ENCODE measurements at places on chromosomes 6 and 20.

DNA sequence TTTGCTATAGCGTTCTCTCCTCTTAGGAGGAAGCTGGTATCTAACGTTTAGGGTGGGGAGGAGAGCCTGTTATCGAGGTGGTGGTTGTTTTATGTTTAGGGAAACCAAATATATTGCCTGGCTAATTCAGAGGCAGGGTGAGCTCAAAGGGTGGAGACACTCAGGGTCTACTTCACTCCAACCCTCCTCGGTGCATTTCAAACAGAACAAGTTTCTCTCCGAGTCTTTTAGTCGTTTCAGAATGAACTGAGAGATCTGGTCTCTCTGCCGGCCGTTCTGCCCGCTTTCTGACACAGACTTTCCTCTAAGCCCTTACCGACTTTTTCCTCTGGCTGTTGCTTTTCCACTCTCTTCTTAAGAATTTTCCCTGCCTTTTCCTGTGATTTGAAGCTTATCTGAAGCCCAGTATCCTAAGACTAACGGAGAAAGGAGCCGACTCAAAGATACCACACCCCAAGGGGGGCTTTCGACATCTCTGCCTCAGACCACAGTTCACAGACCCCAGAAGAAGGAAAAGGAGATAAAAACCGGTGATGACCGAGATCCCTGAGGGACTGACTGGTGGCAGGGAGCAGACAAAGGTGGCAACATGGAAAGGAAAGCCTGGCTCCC is 865 bp downstream of the STK38 start:
- no peak for DNase-seq

DNA sequence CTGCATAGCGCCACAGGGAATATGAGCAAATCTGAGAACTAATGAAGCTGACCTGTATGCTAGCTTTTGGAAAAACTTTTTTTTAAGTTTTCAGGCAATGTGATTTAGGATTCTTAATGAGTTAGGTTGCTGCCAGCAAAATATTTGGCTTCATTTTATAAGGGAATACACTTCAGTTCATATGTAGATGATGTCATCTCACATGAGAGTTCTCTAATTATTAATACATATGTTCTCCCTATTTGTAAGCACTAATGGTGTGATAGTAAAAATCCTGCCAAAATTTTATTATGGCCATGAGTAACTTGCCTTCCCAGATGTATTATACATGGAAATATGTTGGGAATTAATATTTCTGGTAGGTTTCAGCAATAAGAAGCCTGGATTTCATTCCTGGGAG is 573.8 kb downstream of the EPM2A start:
- DNase-seq = no peak

DNA sequence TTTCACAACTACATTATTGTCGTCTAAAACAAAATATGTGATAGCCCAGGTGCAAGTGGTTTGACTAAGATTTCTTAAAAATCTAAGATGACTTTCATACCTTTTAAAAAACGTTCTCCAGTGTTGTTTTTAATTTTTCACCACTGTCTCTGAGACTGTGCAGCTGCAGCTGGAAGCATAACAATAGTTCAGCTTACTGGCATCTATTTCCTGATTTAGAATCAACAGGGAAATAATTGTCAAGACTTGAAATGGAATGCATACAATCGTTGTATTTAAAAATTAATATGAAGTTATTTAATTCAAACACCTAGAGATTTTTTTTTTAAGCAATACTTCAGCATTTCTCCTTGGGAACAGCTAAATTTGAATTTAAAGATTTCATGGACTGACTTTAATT is 982.0 kb upstream of the EPHA7 start:
- no peak for DNase-seq

DNA sequence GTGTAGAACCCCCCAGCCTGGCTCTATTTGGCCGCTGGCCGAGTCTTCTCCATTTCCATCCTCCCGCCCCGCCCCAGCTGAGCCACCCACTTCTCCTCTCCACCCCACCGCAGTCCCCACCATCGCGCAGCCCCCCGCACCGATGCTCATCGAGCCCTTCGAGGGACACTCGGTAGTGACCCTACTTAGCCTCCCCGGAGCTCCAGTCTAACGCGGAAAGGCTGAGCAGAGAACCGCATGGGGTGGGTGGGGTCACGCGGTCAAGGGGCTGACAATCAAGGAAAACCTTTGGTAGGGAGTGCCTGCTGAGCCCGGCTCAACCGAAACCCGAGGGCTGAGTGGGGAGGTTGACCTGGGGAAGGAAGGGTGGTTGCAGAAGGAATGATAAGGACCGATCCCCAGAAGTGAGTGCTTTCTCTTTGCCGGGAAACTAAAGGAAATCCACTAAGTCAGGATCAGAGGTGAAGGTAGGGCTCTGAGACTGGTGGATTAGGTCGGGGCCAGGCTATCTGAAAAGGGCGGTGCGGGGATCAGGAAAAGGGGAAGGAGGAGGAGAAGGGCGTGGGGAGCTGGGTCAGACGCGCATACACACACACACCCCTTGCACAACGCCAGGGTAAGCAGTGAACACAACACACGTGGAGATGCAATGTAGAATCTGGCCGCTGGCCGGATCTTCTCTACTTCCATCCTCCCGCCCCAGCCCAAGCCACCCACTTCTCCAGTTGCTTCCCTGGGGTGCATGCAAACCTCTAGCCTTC is 49.8 kb downstream of the CPXM1 start:
- DNase-seq = no peak

- DNase-seq = no peak
Measured at GRCh38 chr20:19396460-19397081, 184.1 kb downstream of the SLC24A3 start.

- DNase-seq = no peak
Measured at GRCh38 chr6:39816747-39817146, 24.6 kb downstream of the DAAM2 start.

- no peak for DNase-seq
Measured at GRCh38 chr6:22247916-22248482, 48.8 kb downstream of the PRL start.

DNA sequence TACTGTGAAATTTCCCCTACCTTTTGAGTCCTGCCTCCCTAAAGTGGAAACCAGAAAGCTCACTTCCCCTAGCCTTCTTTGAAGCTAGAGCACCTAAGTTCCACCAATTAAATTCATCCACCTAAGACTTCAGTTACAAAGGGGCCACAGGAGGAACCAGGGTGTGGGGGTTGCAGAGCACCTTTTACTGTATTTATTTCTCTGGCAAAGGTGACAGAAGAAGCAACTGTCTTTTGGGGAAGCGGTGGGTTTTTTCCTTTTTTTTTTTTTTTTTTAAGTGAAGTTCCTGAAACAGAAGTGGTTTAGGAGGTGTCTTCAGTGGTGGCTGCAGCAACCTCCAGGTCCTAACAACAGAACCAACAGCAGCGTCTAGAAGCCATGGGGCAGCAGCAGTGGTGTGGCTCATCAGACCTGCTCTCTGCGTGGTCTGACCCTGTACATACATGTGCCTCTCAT is 13.1 kb downstream of the PSMB9 start:
- DNase-seq = no peak
